Occipital lobe (tissue), 3 donors: ENCODE measurements at places on chromosomes 1 and 21. TPM values are rescaled to one million over a fixed set of nuclear protein-coding genes. Genes with fewer than 3 reads are reported as not detected.

DNA sequence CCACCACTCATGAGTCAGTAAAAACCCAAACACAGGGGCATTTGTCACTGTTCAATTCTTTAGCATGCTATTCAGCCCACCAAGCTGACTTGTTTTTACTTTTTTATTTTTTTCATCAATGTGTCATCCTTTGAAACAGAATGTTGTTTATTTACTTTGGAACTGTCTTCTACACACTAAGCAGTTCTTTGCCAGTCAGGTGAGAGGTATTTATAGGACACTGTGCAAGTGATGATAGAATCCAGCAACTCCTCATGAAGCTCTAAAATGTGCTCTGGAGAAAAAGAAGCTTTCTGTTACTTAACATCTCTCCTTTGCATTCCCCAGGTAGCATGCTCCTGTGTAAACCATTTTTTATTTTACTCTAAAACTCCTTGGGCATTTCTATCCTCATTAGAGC, 582.0 kb upstream of the TMPRSS15 start:
- no peak for DNase-seq

DNA sequence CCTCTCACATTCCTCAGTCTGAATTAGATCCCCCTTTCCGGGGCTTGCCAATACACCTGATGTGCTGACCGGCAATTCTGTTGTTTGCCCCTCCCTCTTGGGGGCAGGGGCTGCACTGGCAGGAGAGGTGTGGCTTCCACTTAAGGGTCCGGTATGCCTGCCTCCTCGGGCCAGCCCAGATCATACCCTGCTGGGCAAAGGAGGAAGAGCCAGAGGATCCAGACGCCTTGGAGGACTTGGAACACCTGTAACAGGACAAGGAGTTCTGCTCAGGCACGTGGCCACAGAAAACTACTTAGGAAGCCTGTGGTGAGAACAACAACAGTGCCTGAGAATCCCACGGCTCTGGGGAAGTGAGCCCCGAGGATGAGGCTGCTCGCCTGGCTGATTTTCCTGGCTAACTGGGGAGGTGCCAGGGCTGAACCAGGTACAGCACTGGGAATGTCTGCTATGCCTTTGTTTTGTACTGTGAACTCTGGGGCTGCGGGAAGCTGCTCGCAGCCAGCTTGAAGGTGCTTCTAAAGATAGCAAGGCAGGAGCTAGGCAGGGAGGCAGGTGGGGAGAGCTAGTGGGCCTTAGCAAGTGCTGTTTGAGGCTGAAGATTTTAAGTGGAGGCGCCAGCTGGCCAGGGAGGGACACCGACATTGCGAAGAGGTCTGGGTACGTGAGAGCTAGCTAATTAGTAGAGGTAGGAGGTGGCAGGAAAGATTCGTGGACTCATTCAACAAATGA, at the start of gene SMPDL3B:
Gene SMPDL3B (plus strand): TSS at position 183 of the 732 bp plus-strand sequence. CDS start 184 bp downstream, at position 367.
- no peak for DNase-seq

- DNase-seq: no peak
These were observed 42.9 kb downstream of the PARP1 start for GRCh38 chr1:226364901-226365565.

DNA sequence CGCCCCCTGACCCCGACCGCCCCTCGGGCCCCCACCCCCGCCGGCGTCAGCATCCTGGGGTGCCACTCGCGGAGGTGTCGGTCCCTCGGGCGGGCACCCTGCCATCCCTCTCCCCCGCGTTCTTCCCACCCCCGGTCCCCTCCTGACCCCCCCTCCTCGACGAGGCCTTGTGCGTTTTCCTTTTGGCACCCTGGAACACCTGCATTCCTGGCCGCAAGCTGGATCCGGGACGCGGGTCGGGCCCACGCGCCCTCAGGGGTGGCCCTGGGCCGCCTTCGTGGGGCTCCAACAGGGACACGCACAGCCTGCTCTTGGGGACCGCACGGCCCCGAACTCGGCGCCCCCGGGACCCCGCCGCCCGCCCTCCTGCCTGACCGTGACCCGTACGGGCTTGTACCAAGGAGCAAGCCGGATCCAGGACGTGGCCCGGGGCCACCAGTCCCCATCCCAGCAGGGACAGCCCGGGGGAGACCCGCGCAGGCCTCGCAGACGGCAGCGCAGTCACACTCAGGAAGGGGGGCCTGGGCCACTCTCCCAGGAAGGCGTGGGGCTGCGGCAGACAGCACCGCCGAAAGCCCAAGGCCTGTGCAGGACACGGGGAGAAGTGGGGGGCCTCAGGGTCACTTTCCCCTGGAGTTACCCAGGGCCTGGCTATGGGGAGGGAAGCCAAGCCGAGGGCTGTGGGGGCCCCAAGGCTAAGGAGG, 579 bp upstream of the SLC19A1 start:
- DNase-seq: no peak

DNA sequence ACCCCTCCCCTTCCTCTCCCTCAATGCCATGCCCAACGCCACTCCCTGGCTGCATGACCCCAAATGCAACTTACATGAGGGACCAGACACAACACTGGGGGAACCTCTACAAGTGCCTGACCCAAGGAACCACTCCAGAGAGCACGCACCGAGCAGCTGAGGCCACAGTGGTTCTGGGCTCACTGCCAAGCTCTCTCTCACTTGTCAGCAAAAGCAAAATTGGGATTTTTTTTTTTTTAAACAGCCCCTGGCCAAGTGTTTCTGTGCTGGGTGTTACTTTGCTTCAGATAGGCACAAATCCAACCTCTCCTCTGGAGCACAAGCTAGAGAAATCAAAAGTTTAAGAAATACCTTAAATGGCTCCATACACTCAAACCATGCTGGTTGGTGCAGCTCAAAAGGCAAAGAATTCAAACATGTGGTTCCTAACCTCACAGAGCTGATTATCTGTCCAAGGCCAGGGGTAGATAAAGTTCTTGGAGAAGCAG, 363.0 kb downstream of the SETD4 start:
- no peak for DNase-seq

GRCh38 chr1:208604295-208604694, 360.1 kb upstream of the PLXNA2 start:
- DNase-seq: no peak

- no peak for DNase-seq
These were observed 76.3 kb upstream of the COX20 start for GRCh38 chr1:244759158-244759557.

DNA sequence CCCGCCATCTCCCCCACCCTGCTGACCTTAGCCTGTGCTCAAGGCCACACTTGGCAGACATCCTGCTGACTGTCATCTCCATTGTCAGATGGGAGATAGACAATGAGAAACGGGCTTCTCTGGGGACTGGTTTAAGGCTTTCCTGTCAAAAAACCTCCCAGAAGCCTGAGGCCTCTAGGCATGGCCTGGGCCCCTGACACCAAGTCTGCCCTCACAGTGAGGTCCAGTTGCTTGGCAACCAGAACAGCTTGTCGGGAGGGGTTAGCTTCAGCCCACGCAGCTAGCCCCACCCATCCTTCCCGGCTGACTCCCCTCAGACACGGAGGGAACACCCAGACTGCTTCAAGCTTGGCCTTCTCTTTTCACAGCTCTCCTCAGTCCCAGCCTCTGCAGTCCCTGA, 11.0 kb downstream of the PLEKHA6 start:
- DNase-seq: no peak

DNA sequence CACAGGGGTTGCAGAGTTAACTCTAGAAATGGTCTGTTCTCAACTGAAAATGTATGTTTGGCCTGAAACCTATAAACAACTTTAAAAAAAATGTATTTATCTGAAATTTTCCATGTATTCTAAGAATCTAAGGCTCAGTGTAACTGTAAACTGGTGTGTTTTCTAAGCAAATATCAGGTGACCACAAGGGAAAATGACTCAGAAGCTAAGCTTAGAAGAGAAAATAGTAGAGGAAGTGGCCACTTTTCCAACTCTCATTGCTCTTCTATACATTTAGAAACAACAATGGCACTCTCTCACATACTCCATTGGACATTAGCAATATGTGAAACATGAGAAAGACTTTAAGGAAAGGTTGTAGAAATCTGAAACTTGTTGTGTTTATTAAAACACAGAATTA, 7.5 kb downstream of the TNFSF18 start:
- DNase-seq: no peak

- DNase-seq: peak; percentile 68
These were observed at the start of gene APP for GRCh38 chr21:26170471-26171257. TSS of gene APP (minus strand) at chr21:26170770. CDS start at chr21:26170620, 150 bp downstream.

DNA sequence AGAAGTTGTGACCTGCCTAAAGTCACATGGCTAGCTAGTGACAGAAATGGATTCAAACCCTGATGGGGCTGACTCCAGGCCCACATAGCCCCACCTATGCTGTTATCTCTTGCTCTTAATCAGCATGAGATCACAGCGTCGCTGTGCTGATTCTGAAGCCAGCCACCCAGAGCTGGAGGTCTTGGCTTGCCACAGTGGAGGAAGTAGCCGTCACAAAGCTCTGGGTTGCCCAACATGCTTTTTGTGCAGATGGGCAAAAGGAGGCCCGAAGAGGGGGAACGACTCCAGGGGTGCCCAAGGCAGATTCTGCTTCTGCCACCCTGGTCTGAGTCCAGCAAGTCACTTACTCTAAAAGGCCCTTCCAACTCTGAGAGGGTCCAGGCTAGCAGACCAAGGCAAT, 14.7 kb upstream of the MFSD2A start:
- no peak for DNase-seq

- DNase-seq: no peak
These were observed 72.4 kb downstream of the ZNF281 start for GRCh38 chr1:200337410-200337809.

DNA sequence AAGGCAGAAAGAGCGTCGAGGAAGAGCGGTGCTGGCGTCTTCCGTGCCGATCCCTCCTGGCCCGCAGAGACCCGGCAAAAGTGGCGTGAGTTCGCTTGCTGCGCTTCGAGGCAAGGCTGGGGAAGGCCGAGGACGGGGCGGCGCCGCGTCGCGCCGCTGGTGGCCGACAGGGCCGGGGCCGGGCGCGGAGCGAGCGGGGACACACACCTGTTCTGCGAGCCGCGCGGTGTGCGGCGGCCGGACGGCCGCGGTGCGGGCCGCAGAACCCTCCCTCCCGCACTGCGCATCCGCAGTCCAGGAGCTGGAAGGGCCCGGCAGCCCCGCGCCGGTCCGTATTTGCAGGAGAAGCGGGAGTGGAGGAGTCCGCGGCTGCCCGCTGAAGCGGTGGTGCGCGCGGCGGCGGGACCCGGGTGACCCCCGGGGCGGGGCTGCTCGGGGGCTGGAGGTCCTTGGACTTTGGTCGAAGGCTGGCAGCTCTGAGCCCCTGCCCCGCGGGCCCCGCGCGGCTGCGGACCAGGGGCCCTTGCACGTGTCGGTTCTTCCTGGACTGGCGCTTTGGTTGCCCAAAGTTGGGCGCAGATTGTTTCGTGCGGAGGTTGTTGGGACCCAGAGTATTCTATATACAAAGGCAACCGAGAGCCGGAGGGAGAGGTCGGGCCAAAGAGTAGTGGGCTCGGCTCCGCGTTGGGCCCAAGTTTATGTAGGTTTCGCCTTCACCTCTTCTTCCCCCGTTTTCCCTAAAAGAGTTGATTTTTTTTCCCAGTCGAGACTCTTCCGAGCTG, 2.6 kb downstream of the RNF220 start:
- DNase-seq: no peak

GRCh38 chr1:71634159-71634558, 553.3 kb upstream of the ZRANB2 start:
- no peak for DNase-seq

DNA sequence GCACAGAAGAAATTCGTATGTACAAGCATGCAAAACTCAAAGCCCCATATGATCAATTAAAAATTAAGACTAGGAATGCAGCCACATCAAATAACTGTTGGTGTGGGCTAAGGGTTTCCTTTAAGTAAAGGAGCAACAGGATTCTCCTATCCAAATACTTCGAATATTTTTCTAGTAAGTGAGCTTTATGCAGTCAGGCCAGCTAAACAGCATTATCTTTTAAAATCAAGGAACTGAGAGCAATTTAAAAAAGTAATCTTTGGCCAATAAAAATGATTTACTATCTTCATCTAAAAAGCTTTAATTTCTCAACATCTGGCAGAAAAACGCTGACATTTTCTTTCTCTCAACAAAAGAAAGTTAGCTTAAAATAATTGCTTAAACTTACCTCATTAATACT, 19.8 kb downstream of the CNN3 start:
- no peak for DNase-seq

DNA sequence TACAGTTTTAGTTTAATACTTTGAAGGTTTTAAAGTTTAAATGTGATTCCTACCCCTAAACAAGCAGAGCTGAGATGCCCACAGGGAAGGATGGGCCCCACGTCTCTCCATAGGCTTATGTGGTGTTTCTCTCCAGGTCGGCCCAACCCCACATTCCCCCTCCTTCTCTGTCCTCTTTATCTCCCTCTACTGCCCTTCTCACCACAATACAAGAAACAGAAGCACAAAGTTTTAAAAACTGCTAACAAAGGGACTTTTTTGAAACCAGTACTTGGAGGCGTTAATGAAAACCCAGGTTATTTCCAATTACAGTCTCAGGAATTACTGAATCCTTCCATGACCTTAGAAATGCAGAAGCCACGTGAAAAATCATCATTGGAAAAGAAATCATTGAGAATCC, 324.0 kb downstream of the NTNG1 start:
- no peak for DNase-seq

NEGR1 gene
- 40.9 TPM for total RNA-seq

TRIM17 gene
- 0.78 TPM for total RNA-seq

CD53 gene
- 13.1 TPM for total RNA-seq

NUP210L gene
- total RNA-seq: under 0.01 TPM

NDUFS2 gene
- 85.2 TPM for total RNA-seq
